ENCODE measurements at places on chromosomes 6 and 20. TPM values are rescaled to one million over a fixed set of nuclear protein-coding genes. Genes with fewer than 3 reads are reported as not detected.

PRR18 gene
- not detected for total RNA-seq

CDH26 gene
- 0.43 TPM for total RNA-seq

BTNL2 gene
- not detected for total RNA-seq

CASS4 gene
- total RNA-seq: 2.0 TPM

SEMG1 gene
- not detected for total RNA-seq

SLC16A10 gene
- total RNA-seq: 10.3 TPM

PDE7B gene
- total RNA-seq: 11.2 TPM

HLA-DPA1 gene
- total RNA-seq: 60.5 TPM

SLCO4A1 gene
- total RNA-seq: 19.8 TPM

TRIM10 gene
- total RNA-seq: not detected
